Cardiac muscle cell (in vitro differentiated cells and primary cell): ENCODE measurements at places on chromosomes 5 and 9. TPM values are rescaled to one million over a fixed set of nuclear protein-coding genes. Genes with fewer than 3 reads are reported as not detected.

The GARNL3 gene
- total RNA-seq: 27.4 and 34.2 TPM in 2 replicates

The SLC9A3 gene
- 11.3 and 15.3 TPM in 2 replicates for total RNA-seq

The EXOSC3 gene
- total RNA-seq: 51.6 and 55.2 TPM in 2 replicates

The UNC5A gene
- total RNA-seq: 0.86 and 1.4 TPM in 2 replicates

The CYLC2 gene
- total RNA-seq: not detected in 2 replicates

DNA sequence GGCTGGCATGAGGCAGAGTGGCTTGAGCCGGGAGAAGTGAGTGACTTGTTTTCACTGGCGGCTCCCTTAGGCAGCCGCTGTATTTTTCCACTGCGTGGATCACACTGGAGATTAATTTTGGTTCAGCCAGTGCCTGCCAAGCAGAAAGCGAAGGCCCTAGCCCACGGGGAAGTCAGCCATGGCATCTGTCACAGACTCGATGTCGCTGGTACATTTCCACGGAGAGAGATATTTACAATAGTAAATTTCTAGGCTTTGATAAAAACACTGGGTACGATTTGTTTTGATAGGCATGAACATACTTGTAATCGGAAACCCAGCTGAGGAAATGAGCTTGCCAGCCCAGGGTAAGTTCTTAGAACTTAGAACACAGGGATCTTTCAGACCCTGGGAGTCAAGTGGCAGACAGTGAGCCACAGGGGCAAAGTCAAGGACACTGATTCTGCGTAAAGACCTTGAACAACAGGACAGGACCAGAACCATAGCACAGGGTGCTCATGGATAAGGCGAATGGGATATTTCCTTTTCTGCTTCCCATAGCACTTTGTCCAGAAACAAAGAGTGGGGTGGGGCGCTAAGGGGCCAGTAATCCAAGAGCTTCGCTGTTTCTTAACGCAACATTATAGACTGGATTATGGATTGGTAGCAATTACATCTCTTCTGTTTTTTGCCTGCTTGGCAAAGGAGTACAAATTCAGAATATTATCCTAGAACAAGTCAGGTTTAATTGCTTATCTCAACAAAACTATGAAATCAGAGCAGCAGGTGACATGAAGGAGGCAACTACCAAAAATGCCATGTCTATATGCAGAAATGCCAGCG lies 4.5 kb downstream of the DUSP1 start:
- H3K4me3 ChIP-seq: no peak overlapping the region
- peaks cover 22% of the 10 kb centered on the region for H3K4me1 ChIP-seq
- peak; percentile 49 for DNase-seq
- no peaks in the 10 kb centered on the region for H3K27me3 ChIP-seq
- peak overlapping the region; percentile 88 for H3K27ac ChIP-seq
- peaks cover 18% of the 10 kb centered on the region for H3K36me3 ChIP-seq

DNA sequence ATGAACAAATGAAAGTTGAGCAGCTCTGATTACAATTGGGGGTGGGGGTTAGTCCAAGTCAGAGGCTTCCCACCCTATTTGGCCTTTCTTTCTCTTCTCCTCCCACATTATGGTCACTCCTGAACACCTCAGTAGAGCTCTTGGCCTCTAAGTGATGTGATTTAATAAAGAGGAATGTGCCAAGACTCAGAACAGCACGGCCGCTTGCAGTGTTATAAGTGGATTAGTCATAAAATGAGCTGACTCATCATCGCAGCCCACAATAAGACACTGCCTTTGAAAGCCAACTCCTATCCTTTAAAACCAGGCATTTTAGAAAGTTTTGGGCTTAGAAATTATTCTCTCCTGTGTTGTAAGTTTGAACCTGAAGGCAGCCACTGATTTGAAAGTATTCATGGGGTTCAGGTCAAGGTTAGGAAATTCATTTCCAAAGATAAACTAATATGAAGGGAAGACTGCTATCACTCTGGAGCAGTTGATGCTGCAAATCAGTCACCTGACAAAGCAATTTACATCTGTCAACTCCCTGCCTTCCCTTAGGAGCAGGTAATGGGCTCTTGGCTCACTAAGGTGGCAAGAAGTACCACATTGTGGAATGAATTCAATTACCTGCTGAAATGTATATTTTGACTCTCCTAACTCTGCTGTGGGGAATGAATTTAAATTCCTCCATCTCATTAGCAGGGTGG lies 283.6 kb upstream of the NMUR2 start:
- H3K4me3 ChIP-seq: no peak overlapping the region
- H3K27ac ChIP-seq: no peak overlapping the region
- no peaks in the 10 kb centered on the region for H3K36me3 ChIP-seq
- no peaks in the 10 kb centered on the region for H3K27me3 ChIP-seq

- H3K4me3 ChIP-seq: no peak overlapping the region
- H3K36me3 ChIP-seq: no peaks in the 10 kb centered on the region
- H3K27me3 ChIP-seq: no peaks in the 10 kb centered on the region
- H3K4me1 ChIP-seq: peaks cover 25% of the 10 kb centered on the region
- no peak for DNase-seq
These were observed 12.0 kb downstream of the ENHO start for GRCh38 chr9:34510497-34511468.

GRCh38 chr5:176500511-176500910 lies 36.7 kb downstream of the RNF44 start:
- DNase-seq: no peak
- H3K36me3 ChIP-seq: peaks cover 69% of the 10 kb centered on the region
- H3K27ac ChIP-seq: no peak overlapping the region
- H3K27me3 ChIP-seq: no peaks in the 10 kb centered on the region
- H3K4me1 ChIP-seq: no peaks in the 10 kb centered on the region

- H3K36me3 ChIP-seq: no peaks in the 10 kb centered on the region
- no peaks in the 10 kb centered on the region for H3K4me1 ChIP-seq
- DNase-seq: no peak
- H3K27me3 ChIP-seq: no peaks in the 10 kb centered on the region
These were observed 93.5 kb downstream of the F2RL2 start for GRCh38 chr5:76529464-76530344.

GRCh38 chr5:171714851-171715250 lies 70.8 kb upstream of the SMIM23 start:
- H3K4me1 ChIP-seq: no peaks in the 10 kb centered on the region
- H3K27ac ChIP-seq: no peak overlapping the region
- no peak for DNase-seq
- no peak overlapping the region for H3K4me3 ChIP-seq

- peaks cover 68% of the 10 kb centered on the region for H3K4me1 ChIP-seq
- DNase-seq: peak; percentile 62
- no peaks in the 10 kb centered on the region for H3K36me3 ChIP-seq
- H3K27ac ChIP-seq: peak overlapping the region; percentile 89
- no peaks in the 10 kb centered on the region for H3K27me3 ChIP-seq
These were observed 77.0 kb downstream of the ZCCHC7 start for GRCh38 chr9:37197158-37198038.

DNA sequence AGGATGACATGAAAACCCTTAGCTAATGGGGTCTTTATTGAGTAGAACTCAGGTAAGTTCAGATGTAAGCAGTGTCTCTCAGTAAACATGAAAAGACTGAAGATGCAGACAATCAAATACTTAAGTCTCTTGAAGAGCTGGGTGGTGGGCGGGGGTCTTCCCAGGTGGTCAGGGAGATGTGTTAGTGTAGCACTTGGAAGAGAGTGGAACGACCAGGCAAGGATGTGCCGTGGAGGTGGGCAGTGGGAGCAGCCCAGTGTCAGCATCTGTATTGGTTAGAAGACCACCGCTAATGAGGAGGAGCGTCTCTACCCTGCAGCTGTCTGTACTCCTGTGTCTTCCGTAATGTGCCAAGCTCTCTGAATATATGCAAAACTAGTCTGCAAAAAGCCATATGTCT lies 4.4 kb downstream of the S1PR3 start:
- H3K4me3 ChIP-seq: no peak overlapping the region
- no peak for DNase-seq
- H3K27ac ChIP-seq: no peak overlapping the region
- peaks cover 10% of the 10 kb centered on the region for H3K4me1 ChIP-seq
- H3K36me3 ChIP-seq: no peaks in the 10 kb centered on the region
- no peaks in the 10 kb centered on the region for H3K27me3 ChIP-seq

GRCh38 chr5:53970475-53970874 lies 339.9 kb downstream of the ARL15 start:
- H3K36me3 ChIP-seq: no peaks in the 10 kb centered on the region
- DNase-seq: no peak
- H3K4me1 ChIP-seq: peaks cover 5% of the 10 kb centered on the region

- peaks cover 4% of the 10 kb centered on the region for H3K4me1 ChIP-seq
- no peak overlapping the region for H3K27ac ChIP-seq
- H3K36me3 ChIP-seq: no peaks in the 10 kb centered on the region
- H3K27me3 ChIP-seq: no peaks in the 10 kb centered on the region
These were observed 514.0 kb upstream of the KLF4 start for GRCh38 chr9:108003526-108003925.
